ENCODE measurements at places on chromosomes 7 and 10.
A peak's percentile ranks its signal among the peaks of the same experiment; 100 is the strongest.

GRCh38 chr10:43078175-43078985, 1.5 kb downstream of the RET start:
- DNase-seq, result no peak

GRCh38 chr7:41994746-41995110, 242.3 kb downstream of the GLI3 start:
- DNase-seq, result no peak

DNA sequence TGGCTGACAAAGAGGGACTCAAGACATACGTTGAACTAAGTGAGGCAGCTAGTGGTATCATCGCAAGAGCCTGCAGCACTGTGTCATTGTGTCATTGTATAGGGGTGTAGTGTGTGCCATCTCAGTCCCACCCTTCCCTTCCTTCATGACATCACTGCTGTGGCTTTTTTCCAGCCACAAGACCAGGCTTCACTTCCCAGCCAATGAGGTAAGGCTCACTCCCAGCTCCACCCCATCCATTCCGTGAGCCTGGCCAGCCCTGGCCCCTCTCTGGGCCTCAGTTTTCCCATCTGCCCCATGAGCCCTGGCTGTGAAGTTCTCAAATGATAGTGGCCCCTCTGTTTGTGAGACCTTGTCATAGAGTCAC, 134.3 kb upstream of the ZMIZ1 start:
- DNase-seq, result no peak

- no peak for DNase-seq
Observed at GRCh38 chr10:34420795-34421194, 394.3 kb downstream of the PARD3 start.

- no peak for DNase-seq
Observed at GRCh38 chr10:66827353-66827752, 98.5 kb upstream of the LRRTM3 start.

GRCh38 chr7:12765431-12766100, 78.1 kb downstream of the ARL4A start:
- no peak for DNase-seq

GRCh38 chr7:3238525-3239210, 62.4 kb upstream of the SDK1 start:
- no peak for DNase-seq

DNA sequence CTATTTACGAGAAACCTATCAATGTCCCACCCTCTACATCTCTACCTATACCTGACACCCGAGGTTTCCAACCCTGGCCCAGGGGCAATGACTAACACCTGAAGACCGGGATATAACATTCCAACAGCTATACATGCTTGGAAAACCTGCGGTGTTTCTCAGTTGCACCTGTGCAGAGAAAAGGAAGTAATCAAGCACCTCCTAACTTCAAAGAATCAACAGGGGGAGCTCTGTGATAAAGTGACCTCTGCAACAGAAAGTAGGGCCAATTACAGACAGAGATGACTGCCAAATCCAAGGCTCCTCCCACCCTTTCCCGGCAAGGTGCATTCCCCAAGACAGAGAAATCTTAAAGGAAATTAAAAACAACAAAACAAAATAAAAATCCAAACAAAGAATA, 41.3 kb downstream of the CCDC6 start:
- DNase-seq, result peak; percentile 18

- no peak for DNase-seq
Observed at GRCh38 chr10:72067463-72068125, 20.8 kb downstream of the SPOCK2 start.

DNA sequence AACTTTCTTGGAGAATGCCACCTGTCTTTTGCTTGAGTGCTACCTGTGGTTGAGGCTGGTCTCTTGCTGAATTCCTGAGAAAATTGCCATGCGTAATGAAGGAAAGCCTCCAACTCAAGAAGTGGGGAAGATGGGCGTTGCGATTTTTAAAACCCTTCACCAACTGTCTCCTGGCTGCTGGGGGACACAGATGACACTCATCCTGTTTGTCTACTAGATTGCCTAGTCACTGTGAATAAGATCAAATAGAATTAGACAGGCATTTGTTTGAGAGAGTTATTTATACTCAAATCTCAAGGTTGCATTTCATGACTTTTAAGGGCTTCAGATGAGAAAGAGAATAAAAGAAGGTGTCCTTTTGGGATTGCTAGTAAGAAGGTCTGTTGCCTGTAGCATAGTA, 84.3 kb upstream of the MTPN start:
- DNase-seq, result no peak

DNA sequence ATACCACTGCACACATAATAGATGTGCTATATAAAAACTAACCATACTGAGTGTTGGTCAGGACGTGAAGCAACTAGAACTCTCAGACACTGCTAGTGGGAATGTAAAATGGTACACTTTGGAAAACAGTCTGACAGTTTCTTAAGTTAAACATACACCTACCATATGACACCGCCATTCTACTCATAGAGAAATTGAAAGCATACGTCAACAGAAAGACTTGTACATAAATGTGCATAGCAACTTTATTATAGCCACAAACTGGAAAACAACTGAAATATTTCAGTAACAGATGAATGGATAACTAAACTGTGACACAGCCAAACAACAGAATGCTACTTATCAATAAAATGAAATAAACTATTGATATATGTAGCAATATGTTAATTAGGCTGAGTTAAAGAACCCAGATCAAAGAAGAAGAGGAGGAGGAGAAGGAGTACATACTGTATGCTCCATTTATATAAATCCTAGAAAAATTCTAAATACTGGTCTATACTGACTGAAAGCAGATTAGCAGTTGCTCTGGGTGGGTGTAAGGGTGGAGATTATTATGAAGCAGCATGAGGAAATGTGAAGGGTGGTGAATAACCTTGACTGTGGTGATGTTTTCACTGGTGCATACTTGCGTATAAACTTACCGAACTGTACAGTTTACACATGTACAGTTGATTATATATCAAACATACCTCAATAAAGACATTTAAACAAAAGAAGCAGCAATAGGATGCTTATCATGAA, 48.6 kb downstream of the ARHGAP21 start:
- DNase-seq, result no peak

DNA sequence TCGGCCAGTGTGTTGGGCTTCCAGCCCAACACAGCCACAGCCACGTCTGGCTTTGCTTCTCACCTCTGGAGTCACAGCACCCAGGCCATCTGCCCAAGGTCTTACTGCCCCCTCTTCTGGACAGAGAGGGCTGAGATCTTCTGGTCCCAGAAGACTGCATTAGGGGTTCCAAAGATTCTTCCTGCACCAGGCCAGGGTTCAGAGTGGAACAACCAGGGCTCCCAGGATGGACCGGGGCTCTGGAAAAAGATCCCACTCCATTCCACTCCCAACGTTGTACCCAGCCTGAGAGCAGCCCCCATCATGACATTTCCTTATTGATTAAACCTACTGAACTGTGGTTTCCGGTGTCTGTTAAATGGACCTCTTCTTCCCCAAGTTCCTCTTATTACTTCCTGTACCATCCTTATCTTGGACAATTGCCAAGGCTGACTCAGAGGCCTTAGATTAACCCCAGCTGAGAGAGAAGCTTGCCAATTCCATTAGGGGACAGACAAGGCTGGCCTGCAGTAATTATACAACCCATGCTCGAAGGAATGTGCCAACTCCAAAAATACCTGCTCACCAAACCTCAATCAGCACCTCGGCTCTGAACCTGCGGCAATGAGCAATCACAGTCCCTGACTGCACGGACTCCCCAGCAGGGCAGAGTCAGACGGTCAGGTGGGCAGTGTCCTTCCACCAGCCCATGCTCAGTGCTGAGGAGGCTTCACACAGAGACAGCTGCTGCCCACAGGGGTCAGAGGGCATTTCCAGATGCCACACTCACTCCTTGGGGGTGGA, 47.9 kb upstream of the NPFFR1 start:
- peak; percentile 87 for DNase-seq

DNA sequence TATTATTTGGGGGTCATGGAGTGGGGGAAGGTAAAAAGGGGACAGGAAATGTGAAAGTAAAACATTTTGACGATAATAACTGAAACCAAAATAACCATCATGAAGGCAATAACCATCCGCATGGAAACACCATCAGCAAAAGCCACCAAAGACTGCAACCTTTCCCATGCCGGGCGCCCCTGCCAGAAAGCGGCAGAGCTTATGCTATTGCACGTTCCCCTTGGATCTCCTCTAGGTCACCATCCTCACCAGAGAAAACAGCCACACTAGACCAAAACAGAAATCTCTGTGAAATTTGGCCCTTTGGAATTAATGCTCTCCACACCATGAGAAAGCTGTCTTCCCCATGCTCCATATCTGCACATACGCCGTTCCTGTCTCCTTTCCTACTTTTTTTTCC, 31.1 kb downstream of the DRGX start:
- no peak for DNase-seq

GRCh38 chr10:32095116-32095733, 39.0 kb upstream of the KIF5B start:
- DNase-seq, result no peak

- no peak for DNase-seq
Observed at GRCh38 chr7:47327698-47328391, 254.1 kb downstream of the TNS3 start.

GRCh38 chr7:18647582-18647981, 152.0 kb downstream of the HDAC9 start:
- no peak for DNase-seq

DNA sequence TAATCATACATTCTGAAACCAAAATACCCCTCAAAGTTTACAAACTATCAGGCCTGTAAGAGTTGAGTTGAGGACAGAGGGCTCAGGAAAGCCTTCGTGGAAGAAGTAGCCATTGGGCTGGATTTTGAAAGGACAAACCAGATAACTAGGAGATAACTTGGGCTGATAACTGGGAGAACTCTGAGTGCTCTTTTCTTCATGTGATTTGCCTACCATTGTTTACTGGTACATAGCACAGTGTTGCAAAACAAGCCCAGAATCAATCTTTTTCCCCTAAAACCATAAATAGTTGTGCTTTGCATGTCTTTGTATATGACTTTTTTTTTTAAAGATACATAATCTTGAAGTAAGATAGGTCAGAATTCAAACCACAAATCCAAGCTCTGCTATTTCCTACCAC, 106.7 kb upstream of the ITGB1 start:
- DNase-seq, result no peak

DNA sequence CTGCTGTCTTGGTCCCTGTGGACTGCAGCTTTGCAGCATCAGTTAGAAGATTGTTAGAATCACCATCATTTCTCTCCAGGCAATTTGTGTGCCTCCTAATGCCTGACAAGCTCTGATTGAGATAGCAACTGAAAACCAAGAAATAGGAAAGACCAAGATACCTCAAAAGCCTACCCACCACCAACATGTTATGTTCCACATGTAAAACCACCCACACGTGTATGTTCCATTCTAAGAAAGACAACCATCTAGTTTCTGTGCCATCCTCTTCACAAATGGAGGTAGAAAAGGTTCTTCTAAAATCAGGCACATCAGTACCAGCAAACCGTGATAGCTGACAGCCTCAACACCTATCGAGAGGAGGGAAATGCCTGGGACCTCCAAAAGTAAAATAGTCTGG, 46.9 kb downstream of the TASOR2 start:
- no peak for DNase-seq

DNA sequence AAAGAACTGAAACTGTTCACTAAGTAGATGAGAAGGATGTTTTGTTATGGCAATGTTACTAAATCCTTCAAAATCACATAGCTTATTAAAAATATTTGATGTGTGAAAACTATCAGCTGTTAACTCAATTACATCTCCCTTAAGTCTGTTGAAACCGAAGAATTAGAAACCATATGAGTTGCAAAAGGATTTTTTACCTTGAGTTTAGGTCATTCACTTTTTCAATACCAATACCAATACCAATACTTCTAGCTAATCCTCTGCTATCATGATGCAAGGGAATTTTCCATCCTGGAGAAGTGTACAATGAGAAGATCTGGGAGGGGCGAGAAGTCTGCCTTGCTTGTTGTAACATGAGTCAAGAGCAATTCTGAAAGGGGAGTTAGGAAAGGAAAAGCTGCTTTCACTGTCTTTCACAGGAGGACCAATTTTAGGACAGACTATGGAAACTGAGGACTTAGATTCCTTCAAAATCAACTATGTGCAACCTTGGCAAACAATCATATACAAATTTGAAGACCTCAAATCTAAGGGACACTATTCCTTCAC, 199.7 kb downstream of the IMMP2L start:
- peak; percentile 33 for DNase-seq

DNA sequence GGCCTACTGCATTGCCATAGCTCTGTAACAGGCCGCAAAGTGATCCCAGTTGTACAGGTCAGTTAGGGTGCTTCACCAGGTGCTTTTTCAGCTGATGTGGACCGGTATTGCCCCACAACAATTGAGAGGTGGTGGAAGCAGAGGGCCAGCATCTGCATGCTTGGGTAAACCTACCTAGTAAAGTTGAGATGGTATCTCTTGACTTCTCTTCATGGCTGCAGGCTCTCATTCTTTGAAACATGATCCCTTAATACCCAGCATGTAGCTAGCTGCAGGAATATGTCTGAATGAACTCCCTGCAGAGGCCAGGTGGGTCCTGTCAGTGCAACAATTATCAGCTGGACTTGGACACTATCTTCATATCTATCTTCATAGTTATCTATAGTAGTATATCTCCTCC, 60.7 kb upstream of the CCDC6 start:
- no peak for DNase-seq

GRCh38 chr7:14888962-14889361, 13.6 kb downstream of the DGKB start:
- DNase-seq, result no peak

- DNase-seq, result no peak
Observed at GRCh38 chr7:109639561-109639960, 1069.9 kb downstream of the DNAJB9 start.

DNA sequence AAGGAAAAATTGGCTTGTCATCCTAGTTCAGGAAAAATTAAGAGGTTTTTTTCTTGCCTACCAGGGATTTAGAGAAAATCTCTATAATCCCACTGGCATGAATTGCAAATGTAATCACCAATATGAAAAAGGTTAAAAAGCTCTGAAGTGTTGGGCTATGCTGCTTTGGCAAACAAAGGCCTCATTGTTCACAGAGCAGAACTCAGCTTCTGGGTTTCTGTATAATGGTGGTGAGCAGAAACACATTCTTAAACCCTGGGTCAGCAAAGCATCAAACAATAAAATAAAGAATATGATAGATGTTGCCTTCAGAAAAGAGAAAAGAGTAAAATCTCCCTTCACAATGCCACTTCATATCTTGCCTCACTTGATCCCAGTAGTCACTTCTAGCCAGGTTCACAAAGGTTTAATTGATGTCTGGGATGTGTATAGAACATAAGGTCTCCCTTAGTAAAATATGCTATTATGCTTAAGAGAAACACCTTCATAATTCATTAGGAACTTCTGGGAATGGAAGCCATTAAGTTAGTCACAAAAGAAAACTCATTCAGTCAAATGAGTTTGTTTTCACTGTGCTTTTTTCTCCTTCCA, 1255.5 kb upstream of the PHF14 start:
- DNase-seq, result no peak

DNA sequence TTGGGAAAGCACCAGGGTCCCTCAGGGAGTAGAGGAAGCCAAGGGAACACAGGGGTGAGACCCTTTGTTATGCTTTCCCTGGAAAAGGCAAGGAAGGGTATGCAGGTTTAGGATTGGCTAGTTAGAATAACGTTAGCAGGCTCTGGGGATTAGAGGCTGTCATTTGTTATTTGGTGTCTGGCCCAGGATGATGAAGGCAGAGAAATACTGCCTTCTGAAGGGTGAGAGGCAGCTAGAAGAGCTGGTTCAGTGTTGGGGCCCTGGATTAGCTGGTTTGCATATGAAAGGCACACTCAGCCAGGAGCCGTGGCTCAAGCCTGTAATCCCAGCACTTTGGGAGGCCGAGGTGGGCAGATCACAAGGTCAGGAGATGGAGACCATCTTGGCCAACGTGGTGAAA, 3.0 kb upstream of the PILRA start:
- no peak for DNase-seq

Measured in epithelial cell of prostate (primary cell).